ENCODE measurements at places on chromosomes 12 and 14.

GRCh38 chr12:75334384-75335030 is at the start of gene GLIPR1L1:
TSS of gene GLIPR1L1 (plus strand) at chr12:75334670. CDS start at chr12:75334729, 59 bp downstream.
- peak; percentile 64 for DNase-seq

GRCh38 chr12:6818222-6818621 is 3.4 kb upstream of the GPR162 start:
- no peak for DNase-seq

DNA sequence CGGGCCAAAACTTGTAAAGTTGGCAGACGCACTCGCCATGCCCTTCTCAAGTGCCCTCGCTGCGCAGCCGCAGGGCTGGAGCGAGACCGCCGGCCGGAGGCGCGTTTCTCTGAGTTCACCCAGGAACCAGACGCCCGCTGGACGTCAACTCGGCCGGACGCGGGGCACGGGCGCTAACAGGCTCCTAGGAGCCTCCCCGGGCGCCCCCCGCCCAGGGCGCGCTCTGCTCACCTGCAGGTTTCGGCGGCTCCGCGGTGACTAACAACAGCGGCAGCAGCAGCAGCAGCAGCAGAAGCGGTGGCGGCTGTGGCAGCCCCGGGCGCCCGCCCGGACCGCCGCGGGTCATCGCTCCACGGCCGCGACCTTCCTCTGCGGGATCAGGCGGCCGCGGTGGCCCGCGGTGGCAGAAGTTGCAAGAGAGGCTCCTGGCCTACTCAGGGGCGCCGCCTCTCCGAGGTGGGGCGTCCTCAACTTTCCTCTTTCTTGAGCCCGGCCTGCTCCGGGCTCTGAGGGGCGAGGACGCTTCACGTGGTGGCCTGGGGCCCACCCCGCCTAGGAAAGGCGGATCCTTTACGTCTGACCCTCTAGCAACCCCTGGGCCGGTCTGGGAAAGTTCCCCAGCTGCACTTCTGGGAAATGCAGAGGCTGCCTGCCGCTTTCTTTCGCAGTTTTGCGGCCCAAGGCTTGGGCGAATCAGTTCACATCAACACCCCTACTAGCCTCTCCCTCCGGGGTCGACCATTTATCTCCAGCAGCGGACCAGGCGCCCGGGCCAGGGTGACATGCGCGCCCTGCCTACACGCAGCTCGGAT is at the start of gene PLBD1:
Gene PLBD1, minus strand, starts transcription at position 533 of the 812 bp plus-strand sequence. Its CDS starts 187 bp downstream, at position 346.
- DNase-seq = peak; percentile 41

GRCh38 chr12:62731055-62731820 is 203.7 kb downstream of the PPM1H start:
- no peak for DNase-seq

DNA sequence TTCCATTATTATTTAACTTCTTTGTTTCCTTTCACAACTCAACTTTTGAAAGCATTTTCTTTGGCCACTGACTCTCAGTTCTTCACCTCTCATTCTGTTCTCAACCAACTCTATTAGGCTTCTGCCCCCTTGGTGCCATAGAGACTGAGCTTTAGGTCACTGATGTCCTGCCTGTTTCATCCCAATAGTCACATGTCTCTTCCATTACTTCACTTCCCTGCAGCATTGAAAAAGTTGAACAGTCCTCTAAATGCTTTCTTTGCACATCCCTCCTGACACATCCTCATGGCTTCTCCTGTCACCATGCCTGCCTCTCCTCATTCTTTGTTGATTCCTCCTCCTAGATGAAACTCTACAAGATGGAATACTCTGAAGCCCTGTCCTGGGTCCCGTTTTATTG is 2.7 kb downstream of the CLEC12A start:
- DNase-seq = no peak

DNA sequence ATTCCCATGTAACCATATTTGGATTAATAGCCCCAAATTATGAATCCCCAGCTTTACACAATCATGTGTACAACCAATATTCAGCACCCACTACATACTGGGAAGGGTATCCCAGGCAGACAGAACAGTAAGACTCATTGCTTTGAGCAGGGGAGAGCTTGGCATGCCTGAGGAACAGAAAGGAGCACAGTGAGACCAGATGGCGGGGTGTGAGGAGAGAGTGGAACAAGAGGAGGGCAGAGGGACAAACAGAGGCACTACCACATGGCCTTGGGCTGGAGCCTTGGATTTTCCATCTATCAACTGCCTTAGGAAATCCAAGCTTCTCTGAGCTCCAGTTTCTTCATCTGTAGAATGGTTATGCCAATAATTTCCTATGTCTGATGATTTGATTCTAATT is 3.8 kb downstream of the DGKA start:
- DNase-seq = no peak

DNA sequence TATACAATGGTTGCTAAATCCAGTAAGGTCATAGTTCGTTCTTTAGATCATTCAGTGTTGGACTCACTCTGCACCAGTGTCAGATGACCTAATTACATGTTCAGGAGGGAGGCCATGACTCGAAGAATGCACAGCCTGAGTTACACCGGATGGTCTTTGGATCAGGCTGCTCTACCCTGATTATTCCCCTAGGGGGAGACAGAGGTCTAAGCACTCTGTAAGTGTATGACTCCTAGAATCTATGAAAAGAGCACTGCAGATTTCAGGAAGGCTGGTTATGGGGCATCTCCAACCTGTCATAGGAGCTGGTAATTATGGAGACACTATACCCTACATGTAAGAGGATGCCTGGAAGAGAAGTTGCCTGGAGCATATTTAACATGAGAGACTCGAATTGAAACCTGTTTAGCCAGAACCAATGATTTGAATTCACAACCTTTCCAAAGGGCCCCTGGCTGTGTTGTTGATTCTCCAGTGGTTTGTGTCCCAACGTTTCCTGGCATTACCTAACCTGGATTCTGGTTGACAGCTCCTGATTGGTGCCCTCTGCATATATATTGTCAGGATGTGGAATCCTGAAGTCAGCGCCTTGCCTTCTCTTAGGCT is at the start of gene MUCL1:
Gene MUCL1, plus strand, starts transcription at position 584 of the 606 bp plus-strand sequence. CDS start 67 bp downstream, outside the sequence.
- DNase-seq = peak; percentile 15

- DNase-seq = no peak
These were observed 117.8 kb downstream of the PLXNC1 start for GRCh38 chr12:94265966-94266745.

GRCh38 chr14:52913271-52913670 is 37.6 kb downstream of the FERMT2 start:
- no peak for DNase-seq

- DNase-seq = no peak
These were observed 142.0 kb downstream of the BCL11B start for GRCh38 chr14:99129998-99130397.

- DNase-seq = no peak
These were observed 703 bp downstream of the NOVA1 start for GRCh38 chr14:26597071-26597588.

- DNase-seq = no peak
These were observed 320.7 kb downstream of the SOX5 start for GRCh38 chr12:23628806-23629205.

- DNase-seq = no peak
These were observed 67.6 kb downstream of the FOXN3 start for GRCh38 chr14:89349171-89350008.

- DNase-seq = no peak
These were observed 17.9 kb upstream of the KRT86 start for GRCh38 chr12:52256584-52256935.

DNA sequence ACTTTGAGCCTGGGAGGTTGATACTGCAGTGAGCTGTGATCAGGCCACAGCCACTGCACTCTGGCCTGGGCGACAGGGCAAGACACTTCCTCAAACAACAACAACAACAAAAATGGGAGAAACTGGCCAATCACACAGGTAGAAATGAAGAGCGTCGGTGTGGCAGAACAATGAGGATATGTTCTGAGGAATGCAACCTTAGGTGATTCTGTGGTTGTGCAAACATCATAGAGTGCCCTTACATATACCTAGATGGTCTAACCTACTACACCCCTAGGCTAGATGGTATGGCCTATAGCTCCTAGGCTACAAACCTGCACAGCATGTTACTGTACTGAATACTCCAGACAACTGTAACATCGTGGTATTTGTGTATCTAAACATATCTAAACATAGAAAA is 3.7 kb upstream of the PRDM4 start:
- no peak for DNase-seq

DNA sequence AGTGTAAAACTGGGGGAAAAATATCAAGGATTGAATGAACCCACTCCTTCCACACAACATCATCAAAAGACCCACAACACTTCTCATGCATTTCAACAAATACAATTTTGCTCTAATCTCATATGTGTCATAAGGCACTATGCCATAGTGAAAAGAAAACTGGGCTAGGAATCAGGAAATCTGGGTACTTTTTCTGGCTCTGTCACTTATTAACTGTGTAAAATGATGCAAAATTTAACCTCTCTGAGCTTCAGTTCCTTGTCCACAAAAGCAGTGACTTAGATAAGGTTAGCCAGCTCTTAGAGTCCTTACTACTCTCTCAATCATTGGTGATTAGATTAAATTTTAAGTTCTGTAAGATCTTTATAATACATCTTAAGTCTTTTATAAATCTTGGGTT is 250.5 kb upstream of the SOX5 start:
- DNase-seq = no peak

DNA sequence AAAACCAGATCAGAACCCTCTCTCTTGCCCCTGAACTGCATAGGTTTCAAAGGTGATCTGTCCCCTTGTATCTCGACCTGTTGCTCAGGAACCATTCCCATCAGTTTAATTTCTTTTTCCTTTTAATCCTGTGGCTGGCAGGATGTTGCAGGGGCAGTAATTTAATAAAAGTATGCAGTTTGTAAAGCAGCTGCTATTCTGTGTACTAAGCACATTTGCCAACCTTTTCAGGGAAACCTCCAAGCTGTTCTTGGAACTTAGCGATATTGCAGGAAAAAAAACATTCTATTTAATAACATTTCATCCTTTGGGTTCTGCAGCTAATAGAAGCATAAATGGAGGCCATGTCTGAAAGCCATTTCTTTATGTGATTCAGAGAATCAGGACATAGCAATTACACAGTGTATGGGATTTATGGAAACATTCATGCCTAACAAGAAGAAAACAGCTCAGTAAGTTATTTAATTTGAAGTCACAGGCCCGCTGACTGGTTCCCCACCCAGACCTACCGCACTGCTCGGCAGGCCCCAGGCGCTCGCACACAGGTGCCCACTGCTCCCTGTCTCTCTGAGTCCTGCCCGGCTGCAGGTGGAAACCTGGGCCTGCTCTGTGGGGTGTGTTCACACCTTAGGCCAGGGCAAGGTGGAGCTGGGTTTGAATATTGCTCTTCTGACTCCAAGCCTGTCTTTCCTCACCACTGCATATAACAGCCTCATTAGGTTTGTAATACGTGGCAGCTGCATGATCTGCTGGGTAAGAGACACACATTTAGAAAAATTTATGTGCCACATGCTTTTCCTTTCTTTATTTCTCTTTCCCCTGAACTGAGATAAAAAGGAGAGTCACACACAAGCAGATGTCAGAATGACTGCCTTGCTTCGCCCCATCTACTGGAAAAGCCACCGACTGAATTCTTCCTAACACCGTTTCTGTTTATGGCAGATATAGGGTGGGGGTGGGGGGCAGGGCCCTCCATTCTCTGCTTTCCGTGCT is 119.7 kb downstream of the SLC25A47 start:
- no peak for DNase-seq

DNA sequence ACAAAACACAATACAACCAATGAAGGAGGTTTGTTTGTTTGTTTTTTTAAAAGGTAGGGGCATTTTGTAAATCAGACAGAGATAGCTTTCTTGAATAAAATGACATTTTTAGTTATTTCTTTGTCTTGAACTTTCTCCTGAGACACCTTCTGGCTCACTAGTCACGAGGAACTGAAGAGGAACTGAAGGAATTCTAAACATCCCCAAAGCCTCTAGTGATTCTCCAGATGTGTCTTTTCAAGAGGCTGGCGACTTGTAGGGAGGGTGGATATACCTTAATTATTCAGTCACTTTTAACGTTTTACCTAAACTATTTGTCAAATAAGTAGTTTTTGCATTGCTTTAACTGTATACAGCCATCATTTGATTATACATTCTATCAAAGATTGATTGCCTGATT is 211.2 kb upstream of the LRIG3 start:
- DNase-seq = no peak

GRCh38 chr14:54166049-54166950 is 209.7 kb upstream of the BMP4 start:
- no peak for DNase-seq

GRCh38 chr12:116480210-116480810 is 78.9 kb upstream of the MAP1LC3B2 start:
- no peak for DNase-seq

GRCh38 chr12:98983647-98984046 is 338.6 kb downstream of the APAF1 start:
- DNase-seq = no peak

GRCh38 chr12:132162508-132163031 is 18.3 kb downstream of the NOC4L start:
- peak; percentile 8 for DNase-seq

DNA sequence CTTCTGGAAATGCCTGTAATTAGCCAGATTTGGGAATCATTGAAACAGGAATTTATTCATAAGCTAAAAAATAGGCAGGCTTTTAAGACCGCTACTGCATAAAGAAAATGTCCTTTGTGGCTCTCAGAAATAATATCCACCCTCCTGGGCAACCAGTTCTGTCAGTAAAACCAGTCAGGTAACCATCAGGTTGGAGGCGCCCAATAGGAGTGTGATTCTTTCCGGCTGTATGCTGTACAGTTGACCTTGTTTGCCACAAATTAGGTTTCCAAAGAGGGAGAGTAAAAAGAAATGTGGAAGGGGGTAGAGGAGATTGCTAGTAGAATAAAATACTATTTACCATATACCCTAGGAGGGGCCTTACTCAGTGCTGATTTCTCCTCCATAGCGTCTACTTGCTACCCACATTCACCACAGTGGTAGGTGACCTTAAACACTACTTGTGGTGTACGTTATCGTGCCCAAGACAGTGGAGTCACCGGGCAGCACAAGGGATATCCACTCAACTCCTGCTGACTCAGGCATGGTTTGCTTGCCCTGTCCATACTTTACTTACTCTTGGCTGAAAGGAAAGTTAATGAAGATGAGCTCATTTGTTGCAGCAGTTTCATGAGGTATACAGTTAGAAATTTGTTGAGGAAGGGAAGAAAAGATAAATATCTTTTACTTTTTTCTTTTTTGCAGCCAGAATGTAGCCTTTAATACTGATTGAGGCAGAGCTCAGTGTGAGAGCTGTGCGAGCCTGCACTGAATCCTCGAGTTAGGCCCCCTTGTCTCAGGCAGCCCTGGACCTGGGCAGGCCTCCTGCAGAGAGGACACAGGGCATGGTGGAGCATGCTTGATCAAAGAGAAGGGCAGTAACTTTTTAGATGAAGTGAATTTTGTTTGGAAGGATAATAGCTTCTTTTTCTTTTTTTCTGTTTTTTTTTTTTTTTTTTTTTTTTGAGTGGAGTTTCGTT is 76.7 kb downstream of the DIP2B start:
- DNase-seq = no peak

- peak; percentile 0 for DNase-seq
These were observed 38.8 kb downstream of the SLC15A5 start for GRCh38 chr12:16238661-16239060.

Measured in GM06990 (cell line).